ENCODE measurements at places on chromosomes 1 and 21. TPM values are rescaled to one million over a fixed set of nuclear protein-coding genes. Genes with fewer than 3 reads are reported as not detected.

DNA sequence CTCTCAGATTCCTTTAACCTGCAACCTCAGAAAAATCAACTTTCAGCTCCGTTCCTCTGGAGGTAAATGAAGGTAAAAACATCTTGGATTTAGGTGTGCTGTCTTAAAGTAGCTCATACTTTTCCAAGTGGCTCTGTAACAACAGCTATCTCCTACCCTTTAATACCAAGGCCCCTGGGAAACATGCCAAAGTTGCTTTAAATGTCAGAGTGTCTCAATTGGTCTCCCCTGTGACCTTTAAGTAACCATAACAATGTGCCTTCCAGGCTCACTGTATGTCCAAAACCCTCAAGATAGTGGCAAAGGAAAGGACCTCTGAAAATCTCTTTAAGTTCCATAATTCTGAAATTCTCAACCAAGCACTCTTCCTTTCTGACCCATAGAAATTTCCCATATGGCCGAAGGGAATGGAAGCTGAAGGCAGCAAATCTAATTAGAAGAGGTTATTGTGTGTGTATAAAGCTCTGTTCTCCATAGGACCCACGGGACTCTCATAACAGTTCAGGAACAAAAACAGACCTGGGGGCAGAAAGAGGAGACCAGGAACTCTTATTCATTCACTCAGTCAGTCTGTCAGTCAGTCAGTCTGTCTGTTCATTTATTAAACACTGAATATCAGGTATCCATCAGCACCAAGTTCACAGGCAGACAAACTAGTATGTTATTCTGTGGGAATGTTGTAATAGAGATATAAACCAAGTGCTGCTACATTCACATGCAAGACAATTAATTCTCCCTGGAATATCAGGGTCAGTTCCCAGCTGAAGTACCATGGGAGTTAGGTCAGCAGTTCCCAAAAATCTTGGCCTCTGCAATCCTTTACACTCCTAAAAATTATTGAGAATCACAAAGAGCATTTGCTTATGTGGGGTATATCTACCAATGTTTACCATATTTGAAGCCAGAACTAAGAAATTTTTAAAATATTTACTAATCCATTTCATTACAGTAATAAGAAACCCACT, 19.1 kb downstream of the ASTN1 start:
- DNase-seq: no peak

DNA sequence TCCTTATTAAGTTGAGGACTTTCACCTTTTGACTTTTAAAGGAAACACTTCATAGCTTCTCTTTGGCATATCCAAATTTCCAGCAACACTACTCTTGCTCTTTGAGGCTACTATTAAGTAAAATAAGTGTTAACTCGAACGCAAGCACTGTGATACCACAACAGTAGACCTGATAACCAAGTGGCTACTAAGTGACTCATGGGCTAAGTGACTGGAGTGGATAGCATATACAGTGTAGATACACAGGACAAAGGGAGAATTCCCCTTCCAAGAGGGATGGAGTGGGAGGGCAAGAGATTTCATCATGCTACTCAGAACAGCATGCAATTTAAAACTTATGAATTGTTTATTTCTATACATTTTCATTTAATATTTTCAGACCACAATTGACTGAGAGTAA, 9.8 kb upstream of the KCNA3 start:
- DNase-seq: no peak

The MTARC2 gene
- total RNA-seq: not detected

DNA sequence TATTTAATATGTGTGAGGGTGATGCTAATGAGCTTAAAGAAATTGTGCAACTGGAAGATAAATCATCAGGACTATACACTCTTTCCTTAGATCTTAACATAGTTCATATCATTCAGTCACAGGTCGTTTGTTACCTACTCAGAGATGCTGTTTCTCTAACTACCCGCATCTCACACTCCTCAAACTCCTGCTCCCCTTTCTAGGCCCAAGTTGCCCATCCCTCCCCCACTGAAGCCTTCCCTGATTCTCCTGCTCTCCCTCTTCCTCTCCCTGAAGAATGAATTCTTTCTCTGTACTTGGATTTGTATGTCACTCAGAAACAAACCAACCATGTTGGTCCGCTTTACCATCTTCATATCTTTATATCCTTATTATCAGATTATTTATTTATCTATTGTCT, 9.1 kb downstream of the SH3GLB1 start:
- no peak for DNase-seq

The F5 gene
- 0.10 TPM for total RNA-seq

Measured in G401 (cell line).